ENCODE measurements at places on chromosomes 11 and 22.

DNA sequence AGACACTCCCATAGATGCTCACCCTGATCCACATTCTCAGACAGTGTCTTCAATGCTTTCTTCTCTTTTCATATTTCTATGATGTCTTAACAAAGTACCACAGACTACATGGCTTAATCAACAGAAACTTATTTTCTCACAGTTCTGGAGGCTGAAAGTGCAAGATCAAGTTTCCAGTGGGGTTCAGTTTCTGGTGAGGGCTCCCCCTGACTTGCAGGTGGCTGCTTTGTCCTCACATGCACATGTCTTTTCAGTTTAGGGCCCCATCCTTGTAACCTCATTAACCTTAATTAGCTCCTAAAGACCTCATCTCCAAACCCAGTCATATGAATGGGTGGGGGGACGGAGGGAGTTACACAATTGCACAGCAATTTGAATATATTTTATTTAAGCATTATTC, 335.8 kb downstream of the AASDHPPT start:
- no peak for DNase-seq

GRCh38 chr11:8035200-8035855, 45.7 kb upstream of the TUB start:
- DNase-seq: no peak

- peak; percentile 6 for DNase-seq
These were observed 569 bp downstream of the FAM76B start for GRCh38 chr11:95788921-95789505.

- no peak for DNase-seq
These were observed 251.8 kb downstream of the TENM4 start for GRCh38 chr11:79189055-79189454.

DNA sequence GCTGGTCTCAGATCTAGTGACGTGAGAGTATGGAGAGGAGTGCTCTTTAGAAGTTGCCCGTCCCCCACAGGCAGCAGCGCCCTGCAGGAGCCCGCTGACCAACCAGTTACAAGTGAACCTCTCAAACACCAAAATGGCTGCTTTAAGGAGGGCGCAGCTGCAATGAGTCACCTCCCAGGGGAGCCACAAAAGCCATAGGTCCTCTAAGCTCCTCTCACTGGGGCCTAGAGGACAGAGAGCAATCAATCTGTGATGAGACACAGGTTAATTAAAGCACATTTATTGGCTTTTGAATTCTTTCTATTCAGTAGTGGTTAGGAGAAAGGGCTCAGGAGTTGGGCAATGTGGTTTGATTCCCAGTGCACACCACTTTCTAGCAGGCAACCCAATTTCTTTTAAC, 15.5 kb upstream of the RAPSN start:
- DNase-seq: no peak

GRCh38 chr11:96101146-96101545, 177.2 kb upstream of the MTMR2 start:
- no peak for DNase-seq

DNA sequence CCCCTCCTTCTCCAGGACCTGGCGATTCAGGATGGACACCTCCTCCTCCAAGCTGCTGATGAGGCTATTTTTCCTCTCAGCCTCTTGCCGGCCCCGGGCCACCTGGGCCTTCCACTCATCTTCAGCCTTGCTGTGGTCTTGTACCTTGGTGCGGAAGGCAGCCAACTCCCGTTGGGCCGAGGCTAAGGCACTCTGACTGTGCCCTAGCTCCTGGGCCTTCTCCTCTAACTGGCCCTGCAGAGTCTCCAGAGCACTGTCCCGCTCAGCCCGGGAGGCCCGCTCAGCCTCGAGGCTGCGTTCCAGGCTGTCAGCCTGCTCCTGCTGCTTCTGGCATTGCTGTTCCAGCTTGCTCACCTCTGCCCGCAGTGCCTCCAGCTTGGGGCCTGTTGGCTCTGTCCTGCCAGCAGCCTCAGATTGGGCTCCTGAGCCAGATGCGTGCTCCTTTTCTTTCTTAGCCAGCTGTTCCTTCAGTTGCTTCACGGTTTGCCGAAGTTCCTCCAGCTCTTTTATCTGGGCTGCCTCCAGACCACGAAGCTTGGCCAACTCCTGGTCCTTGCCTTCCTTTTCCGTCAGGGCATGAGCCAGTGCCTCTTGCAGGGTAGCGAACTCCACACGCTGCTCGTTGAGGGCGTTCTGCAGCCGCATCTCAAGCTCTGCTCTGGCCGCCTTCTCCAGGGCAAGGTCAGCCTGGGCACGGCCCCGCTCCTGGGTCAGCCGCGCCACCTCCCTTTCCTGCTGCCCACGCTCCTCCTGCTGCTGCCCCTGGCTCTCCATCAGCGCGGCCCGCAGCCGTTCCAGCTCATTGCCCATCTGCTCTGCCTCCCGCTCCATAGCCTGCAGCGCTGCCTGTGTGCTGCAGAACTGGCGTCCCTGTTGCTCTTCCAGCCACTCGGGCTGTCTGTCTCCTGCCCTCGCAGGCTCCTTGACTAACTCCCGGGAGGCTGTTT, 15.3 kb downstream of the IL18BP start:
- DNase-seq: no peak

GRCh38 chr22:37230673-37231405, 13.2 kb downstream of the RAC2 start:
- DNase-seq: peak; percentile 58

DNA sequence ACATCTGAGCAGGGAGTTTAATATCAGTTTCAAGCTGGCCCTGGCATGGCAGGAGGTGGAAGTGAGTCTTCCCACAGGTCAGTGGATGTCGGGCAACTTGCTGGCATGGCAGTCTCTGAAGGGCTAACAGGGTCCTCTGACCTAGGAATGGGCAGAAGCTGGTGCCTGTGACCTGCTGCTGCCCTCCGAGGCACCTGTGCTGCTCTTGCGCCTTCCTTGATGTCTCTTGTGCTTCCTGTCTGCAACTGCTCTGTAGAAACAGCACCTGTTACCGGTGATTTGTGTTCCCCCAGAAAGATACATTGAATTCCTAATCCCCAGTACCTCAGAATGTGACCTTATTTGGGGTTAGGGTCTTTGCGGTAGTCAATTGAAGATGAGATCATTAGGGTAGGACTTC, 110.3 kb downstream of the RPS6KA4 start:
- no peak for DNase-seq

- DNase-seq: no peak
These were observed 318.7 kb upstream of the PITPNB start for GRCh38 chr22:28237783-28238182.
